ENCODE measurements at places on chromosomes 3 and 15. TPM values are rescaled to one million over a fixed set of nuclear protein-coding genes. Genes with fewer than 3 reads are reported as not detected.

SLC25A36 gene
- total RNA-seq: 44.2 TPM

DNA sequence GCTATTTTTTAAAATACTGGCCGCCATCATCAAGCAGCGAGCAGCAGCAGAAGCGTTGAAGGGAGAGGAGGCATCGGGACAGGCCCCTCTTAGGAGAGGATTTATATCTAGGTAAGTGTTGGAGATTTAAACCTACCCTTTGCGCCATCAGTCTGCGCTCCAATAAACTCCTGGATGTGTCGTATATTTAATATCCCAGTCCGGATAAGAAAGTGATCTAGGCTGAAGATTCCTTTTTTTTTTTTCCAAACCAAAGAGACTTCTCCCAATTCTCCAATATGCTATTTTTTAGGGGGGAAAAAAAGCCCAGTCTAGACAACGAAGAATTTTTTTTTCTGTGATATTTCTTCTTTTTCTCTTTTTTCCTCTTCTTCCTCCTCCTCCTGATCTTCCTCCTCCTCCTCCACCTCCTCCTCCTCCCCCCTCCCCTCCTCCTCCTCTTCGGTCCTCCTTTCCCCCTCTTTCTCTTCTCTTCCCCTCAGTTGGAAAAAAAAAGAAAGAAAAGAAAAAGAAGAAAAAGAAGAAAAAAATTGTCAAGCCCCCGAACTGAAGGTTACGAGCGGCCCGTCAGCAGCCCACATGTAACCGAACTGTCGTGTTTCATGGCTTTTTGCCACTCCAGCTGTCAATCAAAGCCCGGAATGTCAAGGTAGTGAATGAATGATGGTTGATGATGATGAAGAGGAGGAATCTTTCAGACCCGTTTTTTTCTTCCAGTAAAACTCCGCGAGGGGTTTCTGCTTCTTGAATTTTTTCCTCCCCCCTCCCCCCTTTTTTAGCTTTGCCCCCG is 835 bp downstream of the MEIS2 start:
- no peak for DNase-seq

DNA sequence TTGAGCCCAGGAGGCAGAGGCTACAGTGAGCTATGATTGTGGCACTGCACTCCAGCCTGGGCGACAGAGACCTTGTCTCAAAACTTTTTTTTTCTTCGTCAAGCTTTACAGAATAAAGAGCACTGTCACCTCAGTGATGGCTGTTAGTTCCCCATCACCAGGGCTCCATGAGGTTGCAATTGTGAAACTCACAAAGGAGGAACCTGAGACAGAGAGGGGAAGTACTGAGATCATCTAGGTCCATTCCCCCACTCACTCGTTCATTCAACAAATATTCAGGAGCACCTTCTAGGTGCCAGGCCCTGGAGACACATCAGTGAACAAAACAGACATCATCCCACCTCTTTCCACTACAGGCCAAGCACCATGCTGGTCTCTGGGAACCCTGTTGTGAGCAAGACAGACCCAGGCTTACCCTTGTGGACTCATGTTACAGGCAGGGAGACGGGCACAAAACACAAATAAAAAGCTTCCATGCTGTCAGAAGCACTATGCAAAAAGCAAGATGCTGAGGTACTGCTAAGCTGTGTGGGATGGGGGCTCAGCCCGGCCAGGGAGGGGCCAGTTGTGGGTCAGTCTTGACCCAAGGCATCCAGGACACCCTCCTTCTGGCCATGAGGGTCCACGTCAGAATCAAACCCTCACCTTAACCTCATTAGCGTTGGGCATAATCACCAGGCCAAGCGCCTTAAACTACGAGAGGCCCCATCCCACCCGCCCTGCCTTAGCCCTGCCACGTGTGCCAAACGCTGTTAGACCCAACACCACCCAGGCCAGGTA is 2.1 kb upstream of the RHO start:
- DNase-seq: no peak

- DNase-seq: no peak
Measured at GRCh38 chr3:89467898-89468363, 360.5 kb downstream of the EPHA3 start.

Data from CD8-positive, alpha-beta memory T cell (primary cell).